ENCODE measurements at places on chromosomes 11 and 22. TPM values are rescaled to one million over a fixed set of nuclear protein-coding genes. Genes with fewer than 3 reads are reported as not detected.

DNA sequence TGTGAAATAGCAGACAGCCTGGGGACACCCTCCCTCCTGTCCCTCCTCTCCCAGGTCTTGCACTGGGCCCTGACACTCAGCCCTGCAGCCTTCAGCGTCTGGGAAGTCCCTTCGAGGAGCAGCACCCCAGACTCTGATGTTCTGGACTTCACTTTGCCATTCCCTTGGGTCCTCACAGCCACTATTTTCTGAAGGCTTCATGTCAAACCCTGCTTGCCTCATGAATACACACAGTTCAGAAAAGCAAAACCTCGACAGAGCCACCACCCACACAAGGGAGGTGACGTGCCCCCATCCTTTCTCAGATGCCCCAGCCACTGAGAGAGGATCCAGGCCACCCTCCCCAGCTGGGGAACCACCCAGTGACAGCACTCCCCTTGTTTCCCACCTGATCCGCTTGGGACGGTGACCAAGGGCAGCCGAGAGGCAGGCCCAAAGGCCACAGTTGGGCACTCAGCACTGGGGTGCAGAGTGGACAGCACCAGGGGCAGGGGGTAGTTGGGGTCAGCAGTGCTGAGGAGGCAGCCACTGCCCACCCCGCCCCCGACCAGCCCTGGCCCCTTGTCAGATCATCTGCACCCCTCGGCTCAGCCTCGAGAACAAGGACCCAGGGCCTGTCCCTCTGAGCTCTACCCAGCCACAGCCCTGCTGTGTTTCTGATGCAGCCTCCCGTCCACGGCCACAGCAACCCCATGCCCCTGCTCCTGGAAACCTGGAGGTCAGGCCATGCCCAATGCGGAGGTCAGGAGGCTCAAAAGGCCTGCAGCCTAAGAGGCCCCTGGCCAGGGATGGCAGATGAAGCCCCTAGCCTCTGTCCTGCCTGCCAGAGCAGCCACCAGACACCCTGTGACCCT, 3.1 kb upstream of the TNNT3 start:
- no peak for DNase-seq

- DNase-seq: no peak
Observed at GRCh38 chr22:38032681-38033521, 24.3 kb upstream of the PICK1 start.

GRCh38 chr11:125305345-125305744, 140.8 kb downstream of the PKNOX2 start:
- no peak for DNase-seq

GRCh38 chr11:44066732-44067141, 667 bp downstream of the ACCS start:
- DNase-seq: peak; percentile 19

DNA sequence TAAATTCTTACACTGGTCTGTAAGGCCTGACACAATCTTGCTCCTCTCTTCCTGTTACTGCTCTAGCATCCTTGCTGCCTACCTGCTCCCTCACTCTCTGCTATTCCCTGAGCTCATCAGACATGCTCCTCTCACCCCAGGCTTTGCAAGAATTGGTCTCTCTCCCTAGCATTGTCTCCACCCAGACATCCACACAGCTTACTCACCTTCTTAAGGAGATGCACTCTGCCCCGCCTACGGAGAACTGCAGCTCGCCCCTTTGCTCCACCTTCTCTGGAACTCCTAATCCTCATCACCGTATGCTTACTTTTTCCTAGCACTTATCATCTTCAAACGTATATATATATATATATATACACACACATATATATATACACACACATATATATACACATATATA, 23.3 kb upstream of the TMPRSS5 start:
- DNase-seq: no peak

GRCh38 chr11:86247608-86248007, 3.1 kb downstream of the EED start:
- no peak for DNase-seq

DNA sequence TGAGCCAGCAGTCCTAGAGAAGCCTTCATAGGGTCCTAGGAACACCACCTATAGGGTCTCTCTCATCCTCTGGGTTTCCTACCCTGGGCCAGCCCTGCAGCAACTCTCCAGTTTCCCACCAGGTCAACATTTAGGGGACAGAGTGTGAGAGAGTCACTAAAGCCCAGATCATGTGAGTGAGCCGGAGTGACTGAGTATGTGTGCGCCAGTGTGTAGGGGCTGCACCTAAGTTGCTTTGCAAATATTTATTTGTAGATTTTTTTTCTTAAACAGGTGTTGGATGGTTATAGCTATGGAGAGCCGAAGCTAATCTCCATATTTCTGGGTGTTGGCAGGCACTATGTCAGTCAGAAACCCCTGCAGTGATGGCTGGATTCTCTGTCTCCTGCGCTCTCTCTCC, 232.5 kb upstream of the NCAM1 start:
- no peak for DNase-seq

DNA sequence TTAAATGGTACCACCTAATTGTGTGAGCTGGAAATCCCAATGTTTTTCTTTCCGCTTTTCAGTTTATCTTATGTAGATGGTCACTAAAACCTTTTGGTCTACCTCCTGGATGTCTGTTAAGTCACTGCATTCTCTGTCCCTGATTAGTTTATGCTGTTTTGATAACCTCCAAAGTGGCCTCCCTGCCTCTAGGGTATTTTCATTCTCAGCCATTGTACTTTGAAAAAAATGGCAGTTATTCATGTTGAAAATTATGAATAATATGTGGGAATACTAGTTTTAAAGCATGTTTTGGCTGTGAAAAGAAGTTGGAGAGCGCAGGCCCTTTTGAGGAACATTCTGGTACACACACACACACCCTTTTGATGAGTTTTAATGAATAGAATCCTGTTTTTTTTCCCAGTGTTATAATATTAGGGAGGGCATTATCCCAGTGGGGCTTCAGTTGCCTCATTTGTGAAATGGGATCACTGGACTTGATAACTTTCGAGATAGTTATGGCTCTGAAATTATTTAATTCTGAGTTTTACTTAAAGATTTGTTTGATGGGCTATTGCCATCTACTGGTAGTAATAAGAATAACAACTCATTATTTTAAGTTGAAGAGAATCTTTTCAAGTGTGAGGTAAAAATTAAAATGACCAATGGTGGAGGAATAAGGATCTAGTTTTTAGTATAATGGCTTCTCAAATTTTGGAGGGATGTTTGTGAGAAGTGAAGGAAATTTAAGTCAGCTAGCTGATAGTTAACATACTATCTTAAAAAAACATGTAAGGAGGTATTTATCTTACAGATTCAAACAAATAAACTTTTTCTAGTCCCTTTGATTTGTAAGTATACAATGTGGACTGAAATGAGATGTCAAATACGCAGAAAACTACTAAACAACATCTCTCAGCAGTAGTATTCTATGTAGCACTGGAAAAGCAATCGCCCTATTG, 3.9 kb downstream of the FDX1 start:
- DNase-seq: no peak

DNA sequence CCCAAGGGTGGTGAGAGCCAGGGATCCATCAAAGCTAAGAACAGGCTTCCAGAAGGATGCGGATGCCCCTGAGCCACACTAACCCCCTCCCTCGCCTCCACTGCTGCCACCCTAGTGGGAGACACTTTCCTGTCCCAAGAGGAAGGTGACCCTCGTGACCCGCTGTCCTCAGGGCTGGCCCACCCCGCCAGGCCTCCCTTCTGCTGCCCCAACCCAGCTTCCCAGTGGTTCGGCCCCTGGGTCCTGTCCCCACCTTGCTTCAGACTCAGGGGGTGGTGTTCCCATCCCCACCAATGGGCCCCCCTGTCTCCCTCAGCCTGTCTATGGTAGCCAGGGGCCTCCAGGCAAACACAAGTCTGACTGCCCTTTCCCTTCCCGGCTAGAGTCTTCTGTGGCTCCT, 6.5 kb upstream of the PICK1 start:
- DNase-seq: no peak

DNA sequence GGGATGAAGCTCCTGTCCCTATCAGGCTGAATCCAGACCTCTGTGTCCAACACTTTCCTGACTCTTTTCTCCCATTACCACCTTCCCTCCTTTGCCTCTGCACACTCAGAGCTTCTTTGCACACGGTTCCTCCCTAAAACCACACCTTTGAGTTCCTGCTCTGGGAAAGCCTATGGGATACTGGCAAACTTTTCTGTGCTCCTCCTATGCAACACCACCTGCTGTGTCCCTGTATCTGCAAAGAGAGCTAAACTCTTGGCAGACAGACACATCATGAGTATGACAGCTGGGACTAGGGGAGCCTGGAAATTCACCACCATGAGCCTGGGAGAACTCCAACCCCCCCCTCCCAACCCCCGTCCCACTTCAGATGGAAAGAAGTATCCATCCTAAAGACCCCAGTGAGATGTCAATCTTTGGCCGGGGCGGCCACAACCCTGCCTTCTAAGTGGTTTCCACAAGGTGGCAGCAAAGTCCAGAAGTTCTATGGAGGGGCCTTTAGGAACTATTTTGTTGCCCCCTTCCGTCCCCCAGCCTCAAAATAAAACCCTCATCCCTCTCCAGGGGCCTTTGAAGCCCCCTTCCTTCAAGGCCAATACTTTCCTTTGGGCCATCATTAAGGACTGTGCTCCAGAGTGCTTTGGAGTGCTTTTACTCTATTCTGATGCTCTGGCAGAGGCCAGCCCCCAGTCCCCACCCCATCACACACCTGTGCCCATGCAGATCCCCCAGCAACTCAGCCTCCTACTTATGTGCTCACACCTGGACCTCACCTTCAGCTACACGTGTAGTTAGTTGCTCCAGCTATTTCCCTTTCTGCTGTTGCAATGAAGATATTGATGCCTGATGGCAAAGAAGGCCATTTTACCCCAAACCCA, 19.4 kb downstream of the HTR3A start:
- DNase-seq: no peak

GRCh38 chr11:18599739-18600230, at the start of gene MISFA:
Gene MISFA, plus strand, starts transcription at chr11:18599789. Its CDS starts 140 bp downstream, at chr11:18599929.
- no peak for DNase-seq

DNA sequence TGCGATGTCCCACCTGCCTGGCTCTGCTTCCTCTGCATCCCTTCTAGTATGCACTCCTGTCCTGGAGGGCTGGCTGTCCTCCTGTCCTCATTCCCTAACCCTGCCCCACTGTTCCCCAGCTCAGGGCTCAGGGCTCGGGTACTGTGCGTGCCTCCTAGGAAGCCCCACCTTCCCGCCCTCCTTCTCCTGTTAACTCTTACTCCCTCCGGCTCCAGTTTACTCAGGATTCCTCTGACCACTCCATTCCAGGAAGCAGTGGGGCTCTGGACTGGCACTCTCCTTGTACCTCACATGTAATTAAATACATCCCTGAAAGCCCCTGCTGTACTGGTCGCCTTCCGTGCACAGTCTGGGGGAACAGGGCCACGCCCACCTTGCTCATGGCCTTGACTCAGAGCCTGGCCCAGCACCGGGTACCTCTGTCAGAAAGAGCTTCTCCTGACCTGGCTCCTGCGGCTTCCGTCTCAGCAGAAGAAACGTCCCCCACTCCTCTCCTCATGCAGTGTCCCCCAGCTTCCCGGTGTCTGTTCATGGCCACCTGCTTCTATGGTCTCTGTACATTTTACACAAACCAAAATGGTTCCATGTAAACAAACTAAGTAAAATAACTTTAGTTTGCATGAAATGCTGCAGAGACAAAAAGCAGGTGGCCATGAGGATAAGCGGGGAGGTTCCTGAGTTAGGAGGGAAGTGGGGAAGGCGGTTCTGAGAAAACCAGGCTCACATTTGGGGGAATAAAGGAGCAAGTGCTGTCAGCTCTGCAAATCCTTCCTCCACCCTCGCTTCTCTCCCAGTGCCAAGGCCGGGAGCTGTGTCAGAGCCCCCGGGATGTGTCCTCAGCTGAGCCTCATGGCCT, 445.9 kb downstream of the BRD1 start:
- no peak for DNase-seq

DNA sequence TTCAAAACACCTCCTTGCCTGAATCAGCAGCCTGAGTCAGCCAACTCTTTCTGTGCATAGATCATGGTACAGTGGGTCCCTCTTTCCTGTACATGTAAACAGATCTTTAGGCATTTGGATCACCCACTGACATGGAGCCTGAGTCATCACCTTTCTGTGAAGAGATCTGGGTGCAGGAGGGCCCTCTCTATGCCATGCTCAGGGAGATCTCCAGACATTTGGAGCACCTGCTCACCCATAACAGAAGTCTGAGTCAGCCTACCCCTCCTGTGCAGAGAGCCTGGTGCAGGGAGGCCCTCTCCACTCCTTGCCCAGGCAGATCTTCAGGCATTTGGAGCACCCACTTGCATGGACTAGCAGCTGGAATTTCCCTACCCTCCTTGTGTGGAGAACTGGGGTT, 56.2 kb upstream of the GLYAT start:
- DNase-seq: no peak

DNA sequence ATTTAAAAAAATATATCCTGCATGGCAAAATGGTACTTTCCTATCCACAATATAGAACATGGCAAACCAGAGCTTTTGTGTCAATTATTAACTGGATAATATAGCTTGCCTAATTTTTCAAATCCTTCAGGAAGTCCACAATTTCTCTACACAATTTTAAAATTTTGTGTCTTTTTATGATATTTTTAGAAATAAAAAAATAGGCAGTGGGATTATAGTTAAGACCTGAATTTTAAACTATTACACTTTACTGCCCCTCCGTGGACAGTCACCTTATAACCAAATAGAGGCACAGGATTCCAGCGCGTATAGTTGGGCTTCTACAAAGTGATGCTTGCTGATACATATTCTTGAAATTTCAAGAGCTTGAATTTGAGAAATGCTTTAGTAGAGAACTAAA, 2.1 kb upstream of the DMC1 start:
- DNase-seq: no peak

- no peak for DNase-seq
Observed at GRCh38 chr22:28582806-28583205, 96.8 kb downstream of the TTC28 start.

MUC2 gene
- total RNA-seq: not detected

MYRF gene
- total RNA-seq: not detected

MFRP gene
- total RNA-seq: not detected

HEPHL1 gene
- total RNA-seq: 6.6 TPM

MYBPC3 gene
- not detected for total RNA-seq
